ENCODE measurements at places on chromosomes 1 and 21. TPM values are rescaled to one million over a fixed set of nuclear protein-coding genes. Genes with fewer than 3 reads are reported as not detected.

DNA sequence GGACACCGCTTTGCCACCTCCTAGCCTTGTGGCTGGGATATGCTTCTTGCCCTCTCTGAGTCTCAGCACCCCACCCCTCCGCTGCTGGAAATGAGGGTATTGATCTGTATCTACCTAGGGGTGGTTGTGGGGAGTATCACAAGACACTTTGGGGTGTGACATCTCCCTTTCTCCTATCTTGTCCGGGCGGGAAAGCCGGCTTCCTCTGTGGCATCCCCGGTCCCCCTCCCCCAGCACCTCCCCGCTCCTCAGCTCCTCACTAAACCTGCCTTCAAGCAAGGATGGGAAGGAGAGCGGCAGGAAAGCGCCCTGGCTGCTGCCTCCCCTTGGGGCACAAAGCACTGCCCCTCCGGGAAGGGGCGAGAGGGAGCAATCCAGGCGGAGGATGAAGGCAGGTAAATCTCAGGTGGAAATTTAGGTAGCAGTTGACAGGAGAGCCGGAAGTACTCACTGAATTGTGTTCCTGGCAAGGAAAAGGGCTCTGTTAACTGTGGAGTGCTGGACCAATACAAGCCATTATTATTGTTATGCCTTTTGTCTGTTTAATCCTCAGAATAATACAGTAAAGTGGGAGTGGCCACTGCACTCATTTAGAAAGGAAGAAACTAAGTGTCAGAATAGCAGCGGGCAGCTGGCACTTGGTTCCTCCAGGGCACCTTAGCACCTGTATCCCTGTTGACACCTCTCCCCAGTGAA is 49.0 kb upstream of the LRP8 start:
- no peak for DNase-seq

DNA sequence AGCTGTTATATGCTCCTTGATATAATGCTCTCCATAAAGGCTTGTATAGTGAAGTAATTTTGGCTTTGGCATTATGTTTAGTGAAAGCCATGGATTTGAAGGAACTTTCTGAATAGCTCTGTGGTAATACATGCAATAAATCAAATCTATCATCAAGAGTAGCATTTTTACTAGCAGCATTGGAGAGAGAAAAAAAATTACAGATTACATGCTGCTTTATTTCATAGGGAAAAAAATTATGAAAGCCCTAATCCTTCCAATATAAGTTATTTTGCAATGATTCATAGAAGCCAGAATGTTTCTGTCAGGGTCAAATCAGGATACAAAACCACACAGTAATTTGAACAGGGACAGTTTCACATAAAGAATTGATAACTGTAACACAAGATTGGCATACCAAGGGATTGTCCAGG is 250.0 kb downstream of the SPATA17 start:
- DNase-seq, result no peak

DNA sequence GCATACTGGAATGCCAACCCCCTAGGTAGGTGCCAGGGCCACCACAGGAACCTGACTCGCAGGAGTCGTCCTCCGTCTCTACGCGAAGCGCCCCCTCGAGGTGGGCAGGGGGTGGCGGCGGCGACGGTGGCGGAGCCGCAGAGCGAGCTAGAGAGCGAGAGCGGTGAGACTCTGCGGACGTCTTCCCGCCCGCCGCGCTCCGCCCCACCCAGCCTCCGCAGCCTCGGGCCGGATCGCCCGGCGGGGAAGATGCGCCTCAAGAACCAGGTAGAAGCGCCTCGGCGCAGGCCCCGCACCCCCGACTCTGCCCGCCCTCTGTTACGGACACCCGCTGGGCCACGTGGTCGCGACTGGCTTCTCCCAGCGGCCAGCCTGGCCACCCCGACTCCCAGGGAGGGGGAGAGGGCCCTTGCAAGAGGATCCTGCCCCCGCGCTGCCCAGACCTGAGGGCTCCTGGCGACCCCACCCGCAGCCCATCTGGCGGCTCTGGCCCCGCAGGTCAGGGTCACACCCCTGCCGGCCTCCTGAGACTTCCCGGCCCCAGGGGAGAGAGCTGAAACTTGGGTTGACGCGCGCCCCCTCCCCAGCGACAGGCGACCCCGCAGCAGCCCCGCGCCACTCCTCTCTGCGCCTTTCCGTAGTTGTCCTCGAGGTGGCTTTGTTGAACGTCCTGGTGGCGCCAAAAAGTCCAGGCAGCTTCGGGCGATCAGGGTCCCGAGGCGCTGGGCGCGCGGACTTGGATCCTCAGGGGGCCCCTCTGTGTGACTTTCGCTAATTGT is 24.4 kb upstream of the AGBL4 start:
- no peak for DNase-seq

DNA sequence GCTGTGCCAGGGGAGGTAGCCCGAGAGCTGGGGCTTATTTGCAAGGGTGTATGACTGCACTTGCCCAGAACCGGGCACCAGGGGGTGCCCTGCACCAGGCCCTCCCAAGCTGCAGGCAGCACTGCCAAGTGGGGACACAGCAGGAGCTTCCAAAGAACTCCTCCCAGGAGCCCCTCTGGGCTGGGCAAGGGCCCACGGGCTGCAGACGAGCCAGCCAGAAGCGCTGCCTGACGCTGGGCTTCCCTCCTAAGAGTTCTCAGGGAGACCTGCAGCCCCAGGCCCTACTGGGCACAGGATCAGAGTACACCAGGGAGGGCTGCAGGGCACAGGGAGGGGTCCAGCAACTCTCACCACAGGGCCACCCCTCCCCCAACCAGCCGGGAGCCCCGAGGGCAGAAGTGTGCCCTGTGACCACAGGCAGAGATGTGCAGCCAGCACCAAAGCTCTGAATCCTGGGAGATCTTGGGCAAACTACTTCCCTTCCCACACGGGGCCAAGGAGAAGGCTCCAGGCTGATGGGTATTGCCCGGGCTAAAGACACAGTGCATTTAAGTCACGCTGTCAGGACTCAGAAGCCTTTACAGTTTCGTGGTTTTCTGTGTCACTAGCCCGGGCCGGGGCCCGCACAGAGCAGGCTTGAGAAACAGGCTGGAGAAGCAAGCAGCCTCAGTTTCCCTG is 63.4 kb downstream of the KCNAB2 start:
- DNase-seq, result peak; percentile 44

DNA sequence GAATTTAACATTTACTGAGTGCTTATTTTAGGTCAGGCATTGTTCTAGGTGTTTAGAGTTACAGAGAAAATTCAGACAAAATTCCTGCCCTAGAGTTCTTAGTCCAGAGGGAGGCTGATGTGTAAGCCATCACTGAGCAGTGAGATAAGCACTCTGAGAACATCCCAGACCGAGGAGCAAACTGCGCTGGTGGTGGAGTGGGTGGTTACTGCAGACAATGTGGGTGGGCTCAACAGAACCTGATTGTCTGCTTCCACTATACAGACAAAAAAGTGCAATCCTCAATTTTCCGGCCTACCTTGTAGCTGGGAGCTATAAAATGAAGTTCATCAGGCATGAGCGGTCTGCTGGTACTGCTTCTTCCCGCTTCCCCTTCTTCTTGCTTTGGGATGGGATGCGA is 23.5 kb downstream of the PROK1 start:
- no peak for DNase-seq

GRCh38 chr1:226548256-226549093 is at the start of gene STUM:
Gene STUM (plus strand): TSS chr1:226548764. CDS start chr1:226548905, 141 bp downstream.
- DNase-seq, result no peak

- DNase-seq, result no peak
These were observed 490 bp upstream of the CZIB start for GRCh38 chr1:53220962-53221286.

The PRRX1 gene
- total RNA-seq, result 35.8 TPM

All from Right ventricle myocardium superior (tissue), 1 donor.